Immature natural killer cell (primary cell): ENCODE measurements at places on chromosomes 3 and 15. TPM values are rescaled to one million over a fixed set of nuclear protein-coding genes. Genes with fewer than 3 reads are reported as not detected.

Gene PIF1
- polyA plus RNA-seq, result 1.1 TPM

Gene NEK10
- not detected for polyA plus RNA-seq

Gene TGM5
- polyA plus RNA-seq, result 0.21 TPM

Gene DHX30
- 23.2 TPM for polyA plus RNA-seq

DNA sequence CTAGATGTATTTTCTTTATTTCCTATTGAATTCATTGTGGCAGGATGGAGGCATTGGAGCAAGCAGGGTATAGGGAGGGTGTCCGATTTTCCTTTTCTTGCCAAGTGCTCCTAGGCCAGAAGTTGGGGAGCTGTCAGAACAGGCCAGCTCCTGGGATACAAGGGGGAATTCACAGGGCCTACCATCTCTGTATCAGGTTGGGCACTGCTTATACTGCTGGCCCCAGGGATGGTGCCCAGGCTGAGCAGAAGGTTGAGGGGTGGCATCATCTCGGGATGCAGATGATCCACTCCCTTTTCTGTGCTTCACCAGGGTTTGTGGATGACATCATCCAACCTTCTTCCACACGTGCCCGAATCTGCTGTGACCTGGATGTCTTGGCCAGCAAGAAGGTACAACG lies 79.5 kb downstream of the PCCB start:
- DNase-seq, result no peak

DNA sequence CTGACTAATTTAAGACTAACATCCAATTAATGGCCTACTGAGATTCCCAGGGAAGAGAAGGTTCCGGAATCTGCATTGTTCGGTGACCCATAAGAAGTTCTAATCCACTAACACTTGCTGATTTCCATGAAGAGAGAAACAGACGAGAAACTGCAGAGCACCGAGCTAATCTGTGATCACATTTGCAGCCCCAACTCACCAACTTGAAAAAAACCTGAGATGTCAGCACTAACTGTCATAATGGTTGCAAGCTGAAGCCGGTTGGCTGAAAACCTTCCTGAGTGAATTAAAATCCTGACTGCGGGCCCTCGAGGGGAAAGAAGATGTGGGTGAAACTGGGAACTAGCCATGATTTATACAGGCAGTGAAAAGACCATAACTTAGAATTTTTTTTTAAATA lies 204.8 kb upstream of the IGF1R start:
- DNase-seq, result no peak

DNA sequence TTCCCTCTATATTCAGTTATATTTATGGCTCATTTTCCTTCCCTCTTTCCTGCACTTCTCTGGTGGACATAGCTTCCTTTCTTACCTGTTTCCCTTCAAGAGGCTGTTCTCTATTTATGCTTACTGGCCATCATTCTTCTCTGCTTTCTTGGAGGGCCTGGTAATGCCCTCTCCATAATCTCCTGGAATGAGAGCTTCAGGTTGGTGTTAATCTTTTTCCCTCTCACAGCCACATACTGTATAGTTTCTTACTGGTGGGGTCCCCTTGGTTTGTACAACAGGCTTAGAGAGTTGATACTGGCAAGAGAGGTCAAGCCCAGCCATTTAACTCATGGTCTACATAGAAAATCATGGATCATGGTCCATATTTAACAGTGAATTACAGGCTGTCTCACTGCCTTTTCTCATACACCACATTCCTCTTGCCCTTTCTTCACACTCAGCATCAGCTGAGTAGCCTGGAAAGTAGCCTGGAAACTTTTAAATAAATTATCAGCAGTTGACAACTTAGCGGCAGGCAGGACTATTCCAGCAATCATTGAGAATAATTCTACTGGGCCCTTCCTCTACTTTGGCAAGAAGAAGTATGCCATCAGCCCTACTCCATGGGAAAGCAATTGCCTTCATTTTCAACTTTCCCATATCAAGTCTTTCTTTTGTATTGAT lies 38.0 kb upstream of the DPH6 start:
- no peak for DNase-seq

- no peak for DNase-seq
These were observed 62.7 kb downstream of the NECTIN3 start for GRCh38 chr3:111134302-111134701.

DNA sequence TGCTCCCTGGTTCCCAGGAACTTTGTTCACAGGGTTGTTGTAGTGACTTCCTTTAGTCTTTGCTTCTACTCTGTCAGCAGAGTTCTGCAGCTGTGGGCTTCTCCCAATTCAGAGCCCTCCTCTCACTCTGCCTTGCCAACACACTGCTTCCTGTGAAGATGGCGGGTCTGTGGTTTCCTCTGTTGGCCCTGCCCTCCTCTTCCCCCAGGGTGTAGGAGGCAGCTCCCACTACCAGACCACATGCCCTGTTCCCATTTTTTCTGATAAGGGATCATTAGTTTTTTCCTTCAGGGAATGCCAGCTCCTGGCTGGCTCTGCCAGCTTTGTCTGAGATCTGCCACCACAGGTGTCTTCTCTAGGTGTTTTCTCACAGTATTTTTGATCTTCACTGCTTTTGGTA lies 12.7 kb downstream of the SPSB4 start:
- DNase-seq, result no peak

GRCh38 chr15:63093486-63094205 lies 28.0 kb upstream of the LACTB start:
- peak; percentile 57 for DNase-seq

DNA sequence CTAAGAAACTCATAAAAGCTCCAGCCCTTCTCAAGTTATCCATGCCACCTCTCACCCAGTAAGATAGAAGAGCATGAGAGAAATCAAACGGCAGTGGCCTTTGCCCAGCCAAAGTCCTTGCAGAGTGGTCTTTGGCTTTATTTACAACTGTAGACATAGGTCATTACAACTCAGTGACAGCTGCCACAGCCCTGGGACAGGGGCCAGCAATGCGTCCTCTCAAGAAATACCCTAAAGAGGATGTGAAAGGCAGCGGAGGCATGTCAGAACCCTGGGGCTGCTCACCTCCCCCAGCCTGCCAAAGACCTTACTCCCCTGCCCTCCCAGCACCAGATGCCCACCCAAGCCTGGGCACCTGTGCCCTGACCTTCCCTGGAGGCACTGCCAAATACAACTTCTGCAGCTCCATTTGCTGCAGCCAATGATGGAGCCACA lies 6.3 kb downstream of the ACAA1 start:
- no peak for DNase-seq

DNA sequence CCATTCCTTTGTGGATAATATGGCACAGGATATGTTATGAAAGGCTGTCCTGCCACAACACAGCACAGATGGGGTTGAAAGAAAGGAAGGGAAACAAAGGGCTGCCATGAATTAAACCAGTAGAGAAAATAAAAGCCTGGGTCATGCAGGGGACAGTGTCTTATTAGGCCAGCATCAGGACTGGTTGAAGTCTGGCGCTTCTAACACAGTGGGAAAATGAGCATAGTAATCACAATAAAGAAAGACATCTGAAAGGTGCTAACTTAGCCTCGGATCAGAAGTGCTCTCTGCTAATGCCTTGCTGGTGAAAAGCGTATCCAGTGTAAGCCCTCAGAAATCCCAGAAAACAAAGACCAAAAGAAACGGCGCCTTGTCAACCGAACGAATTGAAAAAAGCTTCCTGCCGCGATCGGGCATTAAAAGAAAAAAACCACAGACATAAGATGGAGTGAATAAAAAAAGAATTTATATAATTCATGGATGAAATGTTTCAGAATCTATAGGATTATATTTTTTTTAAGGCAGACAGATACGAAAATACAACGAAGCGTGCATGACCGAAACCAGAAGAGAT lies 566 bp upstream of the MKRN3 start:
- DNase-seq, result no peak

- DNase-seq, result no peak
These were observed 280.9 kb upstream of the KCNMB2 start for GRCh38 chr3:178255315-178255714.

DNA sequence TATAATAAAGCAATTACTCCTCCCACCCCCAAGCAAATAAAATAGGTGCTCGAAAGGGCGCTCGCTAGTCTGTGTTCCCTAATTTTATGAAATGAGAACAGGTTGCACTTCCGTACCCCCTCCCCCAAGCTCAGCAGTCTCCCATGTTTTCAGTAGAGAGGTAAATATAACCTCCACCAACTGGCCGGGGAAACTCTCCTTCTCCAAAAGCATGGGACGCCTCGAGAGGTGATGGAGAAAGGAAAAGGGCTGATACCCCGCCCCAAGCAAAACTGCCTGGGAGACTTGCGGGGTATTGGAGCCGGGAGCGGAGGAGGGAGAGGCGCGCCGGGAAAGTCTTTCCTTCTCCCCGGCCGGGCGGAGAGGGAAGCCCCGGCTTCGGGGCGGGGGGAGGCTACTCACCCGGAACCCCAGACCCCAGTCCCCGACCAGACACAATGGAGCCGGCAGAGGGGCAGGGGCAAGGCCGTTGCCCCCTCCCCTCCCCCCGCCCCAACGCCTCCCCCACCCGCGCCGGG lies 605 bp downstream of the DCUN1D1 start:
- DNase-seq, result peak; percentile 22

- peak; percentile 34 for DNase-seq
These were observed 10.6 kb upstream of the LEO1 start for GRCh38 chr15:51982013-51982769.

GRCh38 chr3:78894787-78895186 lies 873.0 kb downstream of the ROBO1 start:
- no peak for DNase-seq

DNA sequence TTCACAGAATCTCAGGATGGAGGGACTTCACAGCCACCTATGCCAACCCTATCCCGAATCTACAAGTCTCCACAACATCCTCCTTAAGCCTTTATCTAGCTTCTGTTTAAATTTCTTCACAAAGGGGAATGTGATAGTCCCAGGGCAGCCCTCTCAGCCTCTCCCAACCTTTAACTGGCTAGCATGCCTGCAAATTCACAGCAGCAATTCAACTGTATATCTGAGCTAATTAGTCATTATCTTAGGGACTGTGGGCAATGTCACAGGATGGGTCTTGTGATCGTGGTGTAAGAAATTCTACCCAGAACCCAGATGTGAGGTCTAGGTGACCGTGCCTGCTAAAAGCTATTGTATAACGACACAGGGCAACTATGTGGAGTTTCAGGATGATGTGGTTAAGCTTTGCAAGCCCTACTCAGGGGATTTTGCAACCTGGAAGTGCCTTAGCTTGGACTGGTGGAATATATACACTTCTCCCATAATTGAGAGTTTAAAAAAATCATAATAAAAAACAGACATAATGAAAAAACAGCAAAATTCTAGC lies 65.5 kb upstream of the FBN1 start:
- no peak for DNase-seq

- DNase-seq, result no peak
These were observed 5.1 kb downstream of the PPP1R2 start for GRCh38 chr3:195537995-195538394.

GRCh38 chr3:161560008-161560637 lies 63.5 kb downstream of the OTOL1 start:
- DNase-seq, result no peak
